ENCODE measurements at places on chromosomes 2 and 18.
A peak's percentile ranks its signal among the peaks of the same experiment; 100 is the strongest.

GRCh38 chr2:101832114-101832513 is 134.6 kb downstream of the MAP4K4 start:
- H3K27ac ChIP-seq = no peak overlapping the region
- DNase-seq = no peak
- peaks cover 23% of the 10 kb centered on the region for H3K4me1 ChIP-seq
- no peak overlapping the region for H3K4me3 ChIP-seq

- H3K27me3 ChIP-seq = no peaks in the 10 kb centered on the region
- H3K4me1 ChIP-seq = peaks cover 30% of the 10 kb centered on the region
- no peaks in the 10 kb centered on the region for H3K36me3 ChIP-seq
Observed at GRCh38 chr2:217755027-217755745, 247.6 kb downstream of the TNS1 start.

DNA sequence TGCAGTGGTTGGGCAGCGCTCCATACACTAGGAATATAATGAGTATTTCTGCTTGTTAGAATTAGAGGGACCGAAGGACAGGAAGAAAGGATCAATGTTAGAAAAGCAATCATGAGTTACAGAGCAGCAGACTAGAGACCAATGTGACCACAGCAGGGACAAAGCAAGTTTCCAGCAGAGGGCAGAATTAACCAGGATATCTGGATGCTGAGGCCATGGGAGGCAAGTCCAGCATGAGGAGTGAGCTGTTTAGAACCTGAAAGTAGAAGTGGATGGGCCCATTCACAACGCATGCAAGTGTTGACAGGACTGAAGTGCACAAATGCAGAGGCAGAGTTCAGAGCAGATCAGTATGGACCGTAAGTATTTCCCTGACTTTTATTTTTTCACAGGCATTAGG is 910.4 kb upstream of the GYPC start:
- H3K4me1 ChIP-seq = peaks cover 21% of the 10 kb centered on the region
- H3K36me3 ChIP-seq = no peaks in the 10 kb centered on the region
- peak; percentile 41 for DNase-seq
- peak overlapping the region; percentile 2 for H3K27ac ChIP-seq

- H3K4me3 ChIP-seq = no peak overlapping the region
- H3K27ac ChIP-seq = no peak overlapping the region
- no peaks in the 10 kb centered on the region for H3K27me3 ChIP-seq
- no peaks in the 10 kb centered on the region for H3K36me3 ChIP-seq
- DNase-seq = no peak
Observed at GRCh38 chr2:159084384-159085370, 116.2 kb downstream of the TANC1 start.

DNA sequence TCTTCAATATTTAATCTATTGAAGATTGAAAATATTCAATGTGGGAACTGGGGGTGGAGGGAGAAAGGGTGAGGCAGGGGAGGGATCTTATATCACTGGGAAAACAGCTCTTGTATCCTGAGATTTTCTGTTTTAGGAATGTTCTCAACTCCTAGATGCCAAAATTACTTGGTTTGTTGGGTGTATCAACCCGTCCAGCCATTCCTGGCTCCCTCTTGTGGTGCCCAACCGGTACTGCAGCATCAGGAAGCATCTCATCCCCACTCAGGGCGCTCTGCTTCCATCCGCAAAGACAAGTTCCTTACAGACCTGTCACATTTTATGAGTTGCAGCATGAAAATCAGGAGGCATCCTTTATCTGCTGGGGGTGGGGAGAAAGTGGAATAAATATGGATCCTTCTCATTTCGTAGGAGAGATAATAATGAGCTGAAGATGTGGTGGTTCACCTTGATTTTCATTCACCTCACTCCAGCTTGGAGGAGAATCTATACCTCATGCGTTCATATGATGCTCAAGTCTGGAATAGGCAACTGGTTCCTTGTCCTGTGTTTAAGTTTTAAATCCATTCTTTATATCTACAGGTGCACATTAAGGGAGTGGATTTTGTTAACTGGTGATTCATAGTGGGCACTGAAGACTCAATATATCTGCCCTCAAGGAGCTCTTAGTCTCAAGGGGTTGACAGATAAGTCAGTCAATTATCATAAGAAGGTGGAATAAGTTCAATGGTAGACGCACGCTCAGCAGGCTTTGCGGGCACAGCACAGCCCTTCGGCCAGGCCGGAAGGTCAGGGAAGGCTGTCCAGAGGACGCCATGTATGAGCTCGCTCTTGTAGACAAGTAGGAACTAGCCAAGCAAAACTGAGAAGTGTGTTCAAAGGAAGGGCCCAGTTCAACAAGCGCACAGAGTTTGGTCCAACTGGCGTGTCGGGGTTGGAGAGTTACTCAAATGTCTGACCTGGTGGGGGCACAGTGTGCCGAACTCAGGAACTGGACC is 127.3 kb downstream of the RNF144A start:
- no peaks in the 10 kb centered on the region for H3K27me3 ChIP-seq
- peak; percentile 52 for DNase-seq
- H3K4me3 ChIP-seq = no peak overlapping the region
- H3K4me1 ChIP-seq = peaks cover 19% of the 10 kb centered on the region

DNA sequence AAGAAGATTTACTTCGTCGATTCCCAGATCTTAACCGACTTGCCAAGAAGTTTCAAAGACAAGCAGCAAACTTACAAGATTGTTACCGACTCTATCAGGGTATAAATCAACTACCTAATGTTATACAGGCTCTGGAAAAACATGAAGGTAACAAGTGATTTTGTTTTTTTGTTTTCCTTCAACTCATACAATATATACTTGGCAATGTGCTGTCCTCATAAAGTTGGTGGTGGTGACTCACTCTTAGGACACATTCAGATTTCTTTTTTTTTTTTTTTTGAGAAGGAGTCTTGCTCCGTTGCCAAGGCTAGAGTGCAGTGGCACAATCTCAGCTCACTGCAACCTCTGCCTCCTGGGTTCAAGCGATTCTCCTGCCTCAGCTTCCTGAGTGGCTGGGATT is 26.8 kb downstream of the MSH2 start:
- H3K4me3 ChIP-seq = no peak overlapping the region
- no peak for DNase-seq
- H3K27ac ChIP-seq = no peak overlapping the region
- no peaks in the 10 kb centered on the region for H3K4me1 ChIP-seq
- H3K27me3 ChIP-seq = no peaks in the 10 kb centered on the region
- H3K36me3 ChIP-seq = peaks cover 40% of the 10 kb centered on the region

GRCh38 chr2:230496891-230497290 is 80.9 kb downstream of the SP100 start:
- DNase-seq = no peak
- peaks cover 16% of the 10 kb centered on the region for H3K27me3 ChIP-seq
- no peaks in the 10 kb centered on the region for H3K36me3 ChIP-seq
- no peaks in the 10 kb centered on the region for H3K4me1 ChIP-seq
- no peak overlapping the region for H3K4me3 ChIP-seq
- H3K27ac ChIP-seq = no peak overlapping the region

DNA sequence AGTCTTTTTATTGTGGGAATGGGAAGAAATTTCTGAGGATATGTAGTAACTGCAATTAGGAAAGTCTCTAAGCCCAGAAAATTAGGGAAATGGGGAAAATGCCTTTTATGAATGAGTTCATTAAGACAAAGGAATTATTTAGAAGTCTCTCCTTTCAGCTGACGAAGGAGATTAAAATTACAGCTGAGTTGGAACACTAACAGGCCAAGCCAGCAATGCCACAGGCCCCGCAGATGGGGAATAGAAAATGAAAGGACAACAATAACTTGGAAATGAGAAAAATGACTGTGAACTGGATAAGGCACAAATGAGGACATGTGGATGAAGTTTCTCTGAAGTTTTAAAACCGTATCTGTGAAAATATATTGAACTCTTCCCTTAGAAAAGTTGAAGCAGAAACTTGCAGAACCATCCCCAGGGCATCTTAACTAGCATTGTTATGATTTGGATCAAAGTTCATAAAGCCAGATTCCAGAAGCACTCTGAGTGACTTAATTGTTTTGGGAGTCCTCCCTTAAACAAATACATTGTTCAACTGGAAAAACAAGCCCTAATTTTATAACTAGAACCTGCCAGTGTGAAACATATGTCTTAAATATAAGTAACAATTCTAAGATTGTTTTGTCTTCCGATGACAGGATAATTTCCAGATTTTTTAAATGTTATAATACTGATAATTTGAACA is 51.3 kb downstream of the C2orf76 start:
- no peak overlapping the region for H3K4me3 ChIP-seq
- peaks cover 6% of the 10 kb centered on the region for H3K36me3 ChIP-seq

DNA sequence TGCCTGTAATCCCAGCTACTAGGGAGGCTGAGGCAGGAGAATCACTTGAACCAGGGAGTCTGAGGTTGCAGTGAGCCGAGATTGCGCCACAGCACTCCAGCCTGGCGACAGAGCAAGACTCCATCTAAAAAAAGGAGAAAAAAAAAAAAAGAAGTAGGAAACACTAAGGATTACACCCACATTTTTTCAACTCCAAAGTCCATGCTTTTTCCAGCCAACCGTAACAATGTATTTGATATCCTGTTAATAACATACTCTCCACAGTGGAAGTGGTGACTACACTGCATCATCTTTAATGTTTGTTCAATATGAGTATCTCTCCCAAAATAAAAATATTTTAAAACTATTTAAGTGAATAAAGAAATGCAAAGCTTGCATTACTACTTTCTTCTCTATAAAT is 481.6 kb upstream of the ACVR2A start:
- H3K4me3 ChIP-seq = no peak overlapping the region
- no peaks in the 10 kb centered on the region for H3K36me3 ChIP-seq
- H3K4me1 ChIP-seq = no peaks in the 10 kb centered on the region
- H3K27ac ChIP-seq = no peak overlapping the region

GRCh38 chr18:72161691-72162090 is 382.5 kb downstream of the CBLN2 start:
- no peaks in the 10 kb centered on the region for H3K4me1 ChIP-seq
- no peak overlapping the region for H3K27ac ChIP-seq
- no peak overlapping the region for H3K4me3 ChIP-seq
- DNase-seq = no peak

GRCh38 chr2:190344276-190344827 is 963 bp downstream of the INPP1 start:
- H3K27me3 ChIP-seq = no peaks in the 10 kb centered on the region
- H3K27ac ChIP-seq = no peak overlapping the region

DNA sequence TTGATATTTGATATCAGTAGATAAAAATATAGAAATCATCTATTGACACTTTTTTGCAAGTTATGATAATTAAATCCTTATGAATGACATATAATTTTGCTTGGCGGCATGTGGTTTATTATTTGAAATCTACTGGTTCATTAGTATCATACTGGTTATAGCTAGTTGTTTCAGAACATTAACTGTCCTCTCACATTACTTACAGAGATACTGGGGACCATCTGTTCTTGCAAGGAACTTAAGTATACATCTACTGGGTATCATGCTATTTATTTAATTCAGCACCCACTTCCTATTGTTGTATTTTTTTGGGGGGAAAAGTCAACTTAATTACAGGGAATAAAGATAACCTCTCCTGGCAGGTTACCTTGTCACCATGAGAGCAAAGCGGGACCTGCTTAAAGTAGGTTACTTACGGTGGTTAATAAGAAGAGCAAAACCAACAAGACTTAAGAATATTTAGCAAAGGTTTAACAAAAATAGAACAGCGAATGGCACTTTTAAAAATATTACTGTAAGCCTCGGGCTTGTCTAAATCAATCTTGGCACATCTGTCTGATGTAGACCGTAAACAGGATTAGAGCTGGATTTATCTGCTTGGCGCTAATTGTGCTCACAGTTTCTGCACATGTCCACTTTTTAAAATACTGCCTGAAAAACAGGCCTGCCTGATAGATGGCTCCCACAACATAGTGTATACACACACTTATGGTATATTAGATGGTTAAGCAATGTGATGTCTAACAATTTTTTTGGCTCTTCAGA is 41.8 kb downstream of the CERKL start:
- no peaks in the 10 kb centered on the region for H3K36me3 ChIP-seq
- H3K4me1 ChIP-seq = no peaks in the 10 kb centered on the region
- H3K27ac ChIP-seq = no peak overlapping the region
